Stimulated activated naive B cell treated with anti-CD40 and anti-IgM and Interleukin-4, amounts not matched to agents 10 μg/mL and 1 μg/mL and 100 μg/mL, for 72 hours (primary cell): ENCODE measurements at places on chromosomes 4 and X.

GRCh38 chrX:5771441-5771840, 457.2 kb downstream of the NLGN4X start:
- no peak for DNase-seq

- DNase-seq: no peak
Measured at GRCh38 chr4:119206178-119206577, 6.3 kb upstream of the USP53 start.

GRCh38 chrX:149938881-149939654, 777 bp upstream of the EOLA2 start:
- DNase-seq: peak; percentile 82

DNA sequence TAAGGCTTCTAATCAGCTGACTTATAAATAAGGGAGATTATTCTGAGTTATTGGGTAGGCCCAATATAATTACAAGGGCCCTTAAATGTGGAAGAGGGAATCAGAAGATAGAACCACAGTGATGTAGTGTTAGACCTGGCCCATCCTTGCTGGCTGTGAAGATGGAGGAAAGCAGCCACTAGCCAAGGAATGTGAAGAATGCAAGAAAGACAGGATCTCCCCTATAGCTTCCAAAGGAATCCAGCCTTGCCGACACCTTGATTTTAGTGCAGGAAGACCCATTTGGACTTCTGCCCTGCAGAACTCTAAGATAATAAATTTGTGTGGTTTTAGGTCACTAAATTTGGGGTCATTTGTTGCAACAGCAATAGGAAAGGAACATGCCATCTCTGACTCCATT, 150.6 kb downstream of the SPATA18 start:
- no peak for DNase-seq

- DNase-seq: no peak
Measured at GRCh38 chr4:76270244-76271175, 19.0 kb downstream of the FAM47E start.

- peak; percentile 34 for DNase-seq
Measured at GRCh38 chr4:3040452-3041191, 33.7 kb downstream of the HTT-AS start.

GRCh38 chrX:78693536-78693935, 34.4 kb upstream of the RTL3 start:
- DNase-seq: no peak

GRCh38 chrX:148500423-148501385, at the start of gene AFF2:
AFF2 (plus strand) TSS chrX:148500617; CDS start chrX:148501098, 481 bp downstream.
- peak; percentile 20 for DNase-seq

DNA sequence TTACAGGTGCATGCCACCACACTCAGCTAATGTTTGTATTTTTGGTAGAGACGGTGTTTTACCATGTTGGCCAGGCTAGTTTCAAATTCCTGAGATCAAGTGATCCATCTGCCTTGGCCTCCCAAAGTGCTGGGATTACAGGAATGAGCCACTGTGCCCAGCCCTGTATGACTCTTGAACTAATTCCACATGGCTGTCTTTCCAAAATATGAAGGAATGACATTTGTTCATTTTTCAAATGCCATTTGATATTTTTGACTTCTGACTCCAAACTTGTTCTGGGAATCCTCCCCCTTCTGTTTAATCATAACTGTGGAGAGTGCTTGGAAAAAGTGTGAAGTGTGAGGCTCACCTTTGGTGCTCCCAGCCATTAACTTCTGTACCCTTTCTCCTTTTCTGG, 119.2 kb downstream of the NHS start:
- no peak for DNase-seq

DNA sequence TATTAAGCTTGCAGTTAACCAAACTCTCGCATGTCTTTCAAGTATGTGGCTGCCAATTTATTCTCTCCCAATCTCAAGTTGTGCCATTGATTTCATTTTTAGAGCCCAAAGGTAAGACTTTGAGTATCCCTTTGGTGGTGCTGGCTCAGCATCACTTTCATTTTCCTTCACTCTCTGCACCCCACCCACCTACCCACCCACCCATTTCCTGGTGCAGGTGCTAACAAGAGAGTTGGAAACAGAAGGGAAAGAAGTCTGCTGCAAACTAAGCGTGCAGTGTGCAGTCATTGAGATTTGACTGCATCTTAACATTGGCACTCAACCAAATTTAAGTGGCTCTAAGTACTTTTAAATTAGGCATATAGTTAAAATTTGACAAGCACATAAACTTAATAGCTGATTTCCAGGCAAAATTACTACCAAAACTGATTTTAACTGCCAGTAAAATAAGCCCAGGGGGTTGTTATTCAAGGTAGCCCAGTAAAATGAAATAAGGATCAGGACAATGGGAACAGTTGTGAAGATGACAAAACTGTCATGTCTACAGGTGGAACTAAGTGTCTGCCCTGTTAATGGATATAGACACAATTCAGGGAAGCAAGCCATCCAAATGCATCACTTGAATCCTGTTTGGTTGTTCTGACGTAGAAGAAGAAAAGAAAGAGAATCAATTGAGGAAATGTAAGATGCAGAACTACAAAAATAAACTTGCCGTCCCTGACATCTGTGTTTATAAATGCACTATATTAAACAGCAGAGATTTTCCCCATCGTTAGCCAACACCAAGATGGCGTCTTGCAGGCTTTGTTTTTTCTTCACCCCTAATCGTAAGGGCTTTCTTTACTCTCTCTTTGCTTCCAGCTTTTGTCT, 184.2 kb downstream of the KDR start:
- no peak for DNase-seq

GRCh38 chr4:169840554-169840953, 82.8 kb upstream of the HPF1 start:
- DNase-seq: no peak

GRCh38 chr4:171667906-171668305, 145.3 kb upstream of the GALNTL6 start:
- no peak for DNase-seq

DNA sequence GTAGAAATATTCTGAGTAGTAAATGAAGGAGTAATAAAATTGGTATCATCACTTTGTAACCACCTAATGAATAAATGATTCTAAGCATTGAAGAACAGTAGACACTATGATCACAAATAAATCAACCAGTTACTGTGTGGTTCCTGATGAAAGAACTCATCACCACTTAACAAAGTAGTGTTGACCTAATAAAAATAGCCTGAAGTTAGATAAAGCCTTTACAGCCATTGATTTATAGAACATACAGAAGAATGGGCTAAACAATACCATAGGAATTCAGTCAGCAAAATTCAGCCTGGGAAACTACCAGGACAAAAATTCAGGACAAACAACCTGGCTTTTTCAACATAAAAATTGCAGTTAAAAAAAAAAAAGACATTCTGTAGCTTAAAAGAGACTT, 9.0 kb downstream of the SLC30A9 start:
- no peak for DNase-seq

DNA sequence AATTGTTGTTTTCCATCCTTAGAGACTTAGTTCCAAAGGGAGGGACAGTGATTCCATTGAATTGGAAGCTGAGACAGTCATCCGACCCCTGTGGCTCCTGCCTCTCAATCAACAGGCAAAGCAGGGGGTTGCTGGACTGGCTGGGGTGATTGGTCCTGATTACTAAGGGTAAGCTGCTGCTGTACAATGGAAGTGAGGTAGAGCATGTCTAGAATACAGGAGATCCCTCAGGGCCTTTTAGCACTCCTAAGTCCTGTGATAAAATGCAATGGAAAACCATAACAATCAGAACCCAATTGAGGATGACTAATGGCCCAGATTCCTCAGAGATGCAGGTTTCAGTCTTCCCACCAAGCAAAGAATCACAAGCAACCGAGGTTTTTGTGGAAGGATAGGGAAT, 127.6 kb downstream of the AASDH start:
- no peak for DNase-seq

GRCh38 chr4:82578935-82579334, 17.1 kb upstream of the TMEM150C start:
- DNase-seq: no peak
